ENCODE measurements at places on chromosomes 4 and X.

GRCh38 chr4:15737255-15737654 lies 34.4 kb downstream of the BST1 start:
- no peak for DNase-seq

DNA sequence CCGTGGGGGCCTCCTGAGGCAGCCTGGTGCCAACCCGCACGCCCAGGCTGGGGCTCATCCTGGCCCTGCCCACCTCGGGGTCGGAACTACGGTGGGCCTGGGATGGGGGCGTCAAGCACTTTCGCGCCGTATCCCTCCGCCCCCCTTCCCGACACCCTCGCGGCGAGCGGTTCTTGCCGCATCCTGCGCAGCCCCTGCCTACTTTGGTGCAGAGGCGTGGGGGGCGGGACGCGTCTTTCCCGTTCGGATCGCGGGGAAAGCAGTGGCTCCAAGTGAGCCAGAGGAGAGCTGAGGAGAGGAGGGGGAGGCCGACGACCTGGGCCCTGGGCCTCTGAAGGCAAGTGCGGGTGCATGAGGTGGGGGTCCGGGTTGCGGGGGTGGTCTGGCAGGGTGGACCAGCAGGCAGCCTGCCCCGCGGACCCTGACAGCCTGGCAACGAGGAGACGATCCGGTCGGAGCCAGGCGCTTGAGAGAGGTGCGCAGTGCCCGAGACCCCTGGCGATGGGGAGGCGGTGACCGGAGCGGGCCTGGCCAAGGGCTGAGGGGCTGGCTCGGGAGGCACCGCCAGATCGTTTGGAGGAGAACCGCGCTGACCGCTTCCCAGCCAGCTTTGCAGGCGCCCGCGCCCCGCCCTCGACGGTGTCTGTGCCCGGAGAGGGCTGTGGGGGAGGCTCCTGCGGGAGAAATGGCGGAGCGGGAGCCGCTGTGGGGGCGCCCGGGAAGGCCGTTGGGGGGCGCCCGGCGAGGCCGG lies at the start of gene GPRASP2:
Gene GPRASP2, plus strand, starts transcription at position 233 of the 751 bp plus-strand sequence. CDS start 2,422 bp downstream, outside the sequence.
- DNase-seq = no peak

DNA sequence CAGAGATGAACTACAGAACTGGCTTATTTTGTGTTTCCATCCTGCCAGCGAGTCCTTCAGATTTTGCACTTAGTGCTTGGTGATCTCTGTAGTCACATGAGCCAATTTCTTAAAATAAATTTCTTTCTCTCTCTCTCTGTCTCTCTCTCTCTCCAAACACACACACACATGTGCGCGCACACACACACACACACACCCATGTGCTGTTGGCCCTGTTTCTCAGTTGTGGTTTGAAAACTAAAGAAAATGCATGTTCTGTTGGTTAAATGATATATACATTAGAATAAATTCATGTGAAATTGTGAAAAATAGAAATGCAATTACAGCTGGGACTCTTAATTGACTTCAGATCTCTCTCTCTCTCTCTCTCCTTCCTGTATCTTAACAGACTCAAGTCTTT lies 399.3 kb downstream of the FAT4 start:
- no peak for DNase-seq

DNA sequence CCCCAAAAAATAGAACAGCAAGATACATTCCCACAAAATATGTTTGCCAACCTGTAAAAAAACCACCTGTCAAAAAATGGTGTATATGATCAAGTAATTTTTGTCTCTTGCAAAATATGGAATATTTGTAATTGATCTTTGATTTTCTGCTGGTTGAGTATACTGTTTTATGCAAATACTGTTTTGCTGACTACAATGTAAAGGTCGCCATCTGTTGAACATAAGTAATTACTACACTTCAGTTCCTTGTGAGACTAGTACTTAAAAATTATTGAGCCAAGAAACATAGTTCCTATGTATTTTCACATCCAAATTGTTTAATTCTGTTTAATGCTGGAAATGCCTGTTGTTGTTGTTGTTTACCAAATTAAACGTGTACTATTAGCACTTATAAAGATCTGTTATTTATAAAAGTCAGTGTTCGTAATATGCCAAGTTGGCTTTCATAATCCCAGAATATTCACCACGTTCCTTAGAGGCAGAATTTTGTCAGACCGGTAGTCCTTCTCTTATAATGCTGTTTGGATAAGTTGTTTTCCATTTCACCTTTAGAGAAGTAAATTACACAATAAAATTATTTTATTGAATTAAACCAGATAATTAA lies 144.2 kb downstream of the PDLIM5 start:
- DNase-seq = peak; percentile 26

DNA sequence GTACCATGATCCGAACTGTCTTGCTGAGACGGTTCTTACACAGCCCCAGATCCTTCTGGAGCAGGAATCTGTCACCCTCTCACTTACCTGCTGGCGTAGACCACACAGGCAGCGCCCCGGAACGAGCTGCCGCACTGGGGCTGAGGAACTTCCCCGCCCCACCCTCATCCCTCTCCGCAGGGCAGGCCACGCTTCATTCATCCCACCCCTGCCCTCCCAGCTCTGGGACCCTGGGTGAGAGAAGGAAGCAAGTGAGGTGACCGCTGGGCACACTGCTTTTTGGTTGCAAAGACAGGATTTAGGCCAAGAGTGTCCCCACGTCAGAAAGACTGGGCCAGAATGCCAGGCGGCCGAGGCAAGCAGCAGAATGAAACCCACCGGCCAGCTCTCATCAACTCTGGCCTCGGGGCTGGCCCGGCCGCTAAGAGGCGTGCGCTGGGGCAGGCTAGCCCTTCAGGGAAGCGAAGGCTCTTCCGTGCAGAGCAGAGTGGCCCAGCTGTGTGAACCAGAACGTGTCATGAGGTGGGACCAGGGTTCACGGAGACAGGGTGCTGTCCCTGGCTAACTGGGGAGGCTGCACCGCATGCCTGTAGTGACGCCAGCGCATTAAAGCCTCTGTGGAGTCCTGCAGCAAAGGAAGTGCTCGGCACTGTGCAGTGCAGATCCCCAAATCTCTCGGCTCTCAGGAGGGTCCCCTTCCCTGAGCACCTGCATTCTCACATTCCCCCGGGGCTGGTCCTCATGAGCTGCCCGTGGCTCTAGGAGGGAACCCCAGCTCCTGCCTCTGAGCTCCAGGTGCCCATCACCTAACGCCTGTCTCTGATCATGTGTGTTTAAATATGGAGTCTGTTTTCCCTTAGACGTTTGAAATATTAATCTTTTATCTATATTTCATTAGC lies 6.4 kb downstream of the LRPAP1 start:
- no peak for DNase-seq

GRCh38 chrX:136829413-136829812 lies 48.7 kb upstream of the ARHGEF6 start:
- no peak for DNase-seq

DNA sequence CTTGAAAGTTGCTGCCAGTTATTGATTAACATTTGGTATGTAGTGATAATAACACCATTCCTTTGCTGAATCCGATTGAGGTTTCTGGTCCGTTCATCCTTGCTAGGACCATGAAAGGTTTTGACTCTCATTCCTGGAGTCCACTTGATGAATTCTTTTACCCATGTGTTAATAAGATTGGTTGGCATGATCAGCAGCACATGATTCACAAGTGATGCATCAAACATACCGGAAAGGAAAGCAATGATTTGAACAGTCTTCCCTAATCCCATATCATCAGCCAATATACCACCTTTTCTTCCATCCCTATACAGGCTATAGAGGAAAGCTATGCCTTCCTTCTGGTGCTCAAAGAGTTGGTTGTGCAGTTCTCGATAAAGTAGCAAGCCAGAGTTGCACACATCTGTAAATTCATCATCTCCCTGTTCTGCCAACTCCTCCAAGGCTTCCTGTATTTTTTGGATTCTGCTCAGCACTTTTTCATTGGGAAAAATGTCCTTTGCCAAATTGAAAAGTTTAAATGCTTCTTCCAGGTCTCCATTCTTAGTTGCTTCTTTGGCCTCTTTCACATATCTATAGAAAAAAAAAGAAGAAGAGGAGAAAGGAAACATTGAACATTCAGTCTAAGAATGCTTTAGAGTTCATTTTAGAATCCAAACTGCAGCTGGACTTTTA lies 26.7 kb downstream of the PIN4 start:
- DNase-seq = no peak

GRCh38 chr4:15291122-15291521 lies 136.7 kb upstream of the C1QTNF7 start:
- DNase-seq = no peak

- no peak for DNase-seq
Observed at GRCh38 chr4:55318175-55319129, 27.6 kb upstream of the SRD5A3 start.

- DNase-seq = no peak
Observed at GRCh38 chr4:683982-684622, 4.8 kb downstream of the SLC49A3 start.

- no peak for DNase-seq
Observed at GRCh38 chr4:38366997-38367396, 297.0 kb upstream of the KLF3 start.

DNA sequence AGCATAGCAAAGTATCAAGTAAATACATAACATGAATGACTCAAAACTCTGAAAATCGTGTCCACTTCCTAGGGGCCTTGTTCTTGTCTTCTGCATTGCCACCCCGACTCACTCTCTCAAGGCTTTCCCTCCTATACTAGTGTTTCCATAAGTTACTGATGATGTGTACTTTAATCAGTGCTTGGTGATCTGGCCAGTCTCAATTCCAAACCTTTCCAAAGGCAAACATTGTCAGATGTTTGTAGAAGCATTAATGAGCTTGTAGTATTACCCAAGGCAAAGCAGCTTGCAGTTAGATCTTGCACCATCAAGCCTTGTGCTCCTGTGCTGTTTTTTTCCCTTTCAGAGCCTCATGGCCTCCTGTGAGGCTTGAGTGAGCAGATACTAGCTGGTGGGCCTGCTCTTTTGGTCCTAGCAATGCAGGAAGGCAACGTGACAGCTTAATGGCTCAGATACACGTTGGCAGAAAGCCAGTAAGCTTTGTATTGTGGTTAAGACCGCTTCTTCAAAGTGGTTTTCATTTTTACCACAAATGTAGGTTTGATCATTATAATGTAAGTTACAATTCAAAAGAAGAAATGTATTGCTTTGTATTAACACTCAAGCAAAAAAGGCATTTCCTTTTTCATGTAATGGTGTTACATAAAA lies 51.8 kb downstream of the RBPJ start:
- peak; percentile 78 for DNase-seq

GRCh38 chr4:129232589-129233337 lies 136.8 kb downstream of the C4orf33 start:
- DNase-seq = no peak

DNA sequence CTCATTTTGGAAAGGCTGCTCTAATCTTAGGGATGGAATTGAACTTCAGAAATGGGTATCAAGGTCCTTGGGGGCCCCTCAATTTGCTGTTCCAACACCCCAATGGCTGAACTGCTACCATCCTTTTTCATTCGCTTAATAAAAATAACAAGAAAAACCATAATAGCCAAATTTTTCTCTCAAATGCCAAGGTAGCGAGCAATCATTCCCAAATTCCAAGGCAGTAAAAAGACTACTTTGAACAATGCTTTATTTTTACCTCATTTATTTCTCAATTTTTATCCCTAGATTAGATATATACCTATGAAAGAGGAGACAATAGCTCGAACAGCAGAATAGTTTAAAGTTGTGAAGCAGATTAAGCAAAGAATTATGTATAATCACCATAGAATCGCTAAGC lies 323.4 kb upstream of the SLC7A11 start:
- no peak for DNase-seq

- no peak for DNase-seq
Observed at GRCh38 chrX:54564936-54565335, 34.9 kb downstream of the GNL3L start.

- DNase-seq = peak; percentile 58
Observed at GRCh38 chr4:163542275-163542674, 47.8 kb downstream of the TMA16 start.

DNA sequence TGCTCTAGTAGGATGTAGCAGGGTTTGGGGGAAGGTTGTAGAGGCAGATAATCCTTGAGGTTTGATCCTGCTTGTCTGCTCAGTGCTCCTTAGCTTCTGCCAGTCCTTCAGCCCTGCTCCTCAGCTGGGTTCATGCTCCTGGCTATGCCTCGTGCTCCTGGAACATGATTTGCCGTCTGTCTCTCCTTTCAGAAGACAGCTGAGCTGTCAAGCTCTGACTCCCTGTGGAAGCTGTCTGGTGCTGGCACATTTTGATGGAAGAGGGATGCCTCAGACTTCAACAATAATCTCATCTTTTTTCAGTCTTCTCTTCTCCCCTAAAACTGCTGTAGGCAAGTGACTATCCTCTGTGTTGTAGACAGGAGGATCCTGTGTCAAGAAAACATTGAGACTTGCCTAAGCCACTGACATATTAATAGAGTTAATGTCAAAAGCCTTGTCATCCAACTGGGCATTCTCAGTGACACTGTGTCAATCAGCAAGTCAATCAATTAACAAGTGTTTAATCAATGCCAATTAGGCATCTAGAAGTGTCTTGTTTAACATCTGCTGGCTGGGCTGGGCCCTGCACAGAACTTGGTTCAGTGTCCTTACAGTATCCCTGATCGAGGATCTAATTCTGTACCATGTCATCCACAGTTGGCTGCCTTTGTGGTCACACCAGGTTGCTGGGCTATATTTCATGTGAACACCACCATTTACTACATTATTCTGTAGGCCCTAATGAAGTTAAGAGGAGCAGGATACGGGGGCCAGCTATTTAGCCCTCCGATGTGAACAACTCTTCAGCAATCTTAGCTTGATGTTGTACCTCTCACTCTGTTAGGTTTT lies 96.7 kb downstream of the SYNPO2 start:
- DNase-seq = no peak

GRCh38 chrX:31353095-31353494 lies 281.3 kb upstream of the FTHL17 start:
- DNase-seq = peak; percentile 68

- DNase-seq = no peak
Observed at GRCh38 chr4:130359542-130359941, 1263.6 kb downstream of the C4orf33 start.

GRCh38 chr4:145404761-145405160 lies 76.9 kb upstream of the SMAD1 start:
- DNase-seq = no peak

Data from RCC 7860 (cell line).